ENCODE measurements at places on chromosomes 12 and 14.

DNA sequence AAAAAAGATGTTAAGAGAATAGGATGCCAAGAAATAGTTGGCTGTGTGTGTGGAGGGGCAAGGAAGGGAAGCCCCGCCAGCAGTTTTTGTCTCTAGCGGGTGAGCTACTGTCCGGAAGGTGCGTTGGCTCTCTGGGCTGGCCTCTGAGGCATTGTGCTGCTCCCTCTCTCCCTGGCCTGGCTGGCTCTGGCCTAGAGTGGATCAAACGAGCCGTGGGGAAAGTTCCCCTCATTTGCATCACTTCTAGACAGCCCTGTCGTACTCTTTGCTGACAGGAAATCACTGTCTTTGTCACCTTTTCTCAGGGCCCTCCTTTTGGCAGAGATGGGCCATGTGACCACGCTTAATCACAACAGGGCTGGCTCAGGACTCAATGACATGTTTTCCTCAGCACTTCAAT, 236.1 kb upstream of the NPAS3 start:
- peak; percentile 24 for DNase-seq

GRCh38 chr12:43579206-43579605, 27.2 kb upstream of the ADAMTS20 start:
- DNase-seq: peak; percentile 7

GRCh38 chr14:64681796-64682710, 22.2 kb upstream of the PLEKHG3 start:
- peak; percentile 69 for DNase-seq

DNA sequence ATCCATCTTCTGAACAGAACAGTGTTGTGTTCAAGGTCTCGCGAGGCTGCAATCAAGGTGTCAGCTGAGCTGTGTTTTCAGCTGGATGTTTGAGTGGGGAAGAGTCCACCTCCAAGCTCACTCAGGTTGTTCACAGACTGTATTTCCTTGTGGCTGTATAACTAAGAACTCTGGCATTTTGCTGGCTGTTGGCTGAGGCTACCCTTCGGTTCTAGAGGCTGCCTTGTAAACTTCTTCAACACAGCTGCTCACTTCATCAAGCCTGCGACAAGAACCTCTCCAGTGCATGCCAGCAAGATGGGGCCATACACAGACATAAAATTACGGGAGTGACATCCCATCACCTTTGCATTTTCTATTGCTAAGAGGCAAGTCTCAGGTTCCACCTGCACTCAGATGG, 12.7 kb downstream of the FOS start:
- no peak for DNase-seq

DNA sequence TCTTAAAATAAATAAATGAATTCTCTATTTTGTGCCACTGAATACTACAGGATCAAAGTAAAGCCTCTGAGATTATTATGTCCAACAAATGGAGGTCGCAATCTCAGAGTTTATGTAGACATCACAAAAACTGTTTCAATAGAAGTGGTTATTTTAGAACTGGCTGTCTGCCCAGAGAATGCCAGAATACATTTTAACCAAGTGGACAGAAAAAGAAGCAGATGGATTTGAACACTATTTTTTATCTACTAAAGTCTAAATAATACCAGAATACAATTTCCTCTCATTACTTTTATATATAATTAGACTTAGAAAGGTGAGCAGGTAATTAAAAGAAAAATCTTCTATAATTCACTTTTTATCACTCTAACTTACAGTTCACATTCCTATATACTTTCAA, 118.3 kb downstream of the MED13L start:
- peak; percentile 63 for DNase-seq
